ENCODE measurements at places on chromosomes 13 and 19.

GRCh38 chr13:97194479-97194878 is 27.7 kb upstream of the MBNL2 start:
- DNase-seq: no peak

GRCh38 chr19:17855280-17856152 is 4.2 kb upstream of the RPL18A start:
- peak; percentile 84 for DNase-seq

- peak; percentile 54 for DNase-seq
These were observed 1.2 kb downstream of the PPP1R37 start for GRCh38 chr19:45094137-45094536.

DNA sequence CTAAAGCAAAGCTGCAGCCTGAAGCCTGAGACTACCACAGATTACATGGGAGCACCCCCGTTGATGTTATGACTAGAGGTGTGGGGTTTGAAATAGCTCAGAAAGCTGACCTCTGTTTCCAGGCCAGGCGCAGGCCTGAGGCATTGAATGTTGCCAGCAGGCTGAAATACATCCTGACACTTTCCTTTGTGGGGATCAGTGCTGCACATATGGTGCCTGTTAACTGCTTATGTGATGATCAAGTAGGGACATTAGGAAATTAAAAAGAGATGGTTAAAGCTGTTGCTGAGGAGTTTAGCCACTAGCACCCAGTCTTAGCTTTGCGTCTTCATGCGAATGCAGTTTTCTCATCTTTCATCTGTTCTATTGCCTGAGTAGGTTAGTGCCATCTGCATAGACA is 83.2 kb downstream of the CCNA1 start:
- no peak for DNase-seq

GRCh38 chr13:108096301-108096915 is 118.9 kb downstream of the LIG4 start:
- no peak for DNase-seq

DNA sequence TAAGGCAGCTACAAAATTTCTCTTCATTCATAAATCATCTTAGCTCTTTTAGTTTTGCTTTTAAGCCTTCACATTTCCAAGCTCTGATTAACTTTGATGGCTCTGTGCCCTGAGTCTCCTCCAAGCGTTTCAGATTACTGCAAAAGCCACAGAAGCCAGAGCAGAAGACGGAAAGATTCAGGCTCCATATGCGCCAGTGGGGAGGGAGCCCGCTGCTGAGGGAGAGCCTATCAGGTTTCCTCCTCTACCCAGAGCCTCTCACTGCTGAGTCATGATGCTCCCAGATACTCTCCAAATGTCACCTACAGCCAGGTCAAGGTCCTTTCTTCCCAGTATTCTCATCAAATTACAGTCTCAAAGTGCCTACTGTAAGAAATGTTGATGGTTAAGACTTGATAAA is 193.6 kb downstream of the RAP2A start:
- DNase-seq: no peak

DNA sequence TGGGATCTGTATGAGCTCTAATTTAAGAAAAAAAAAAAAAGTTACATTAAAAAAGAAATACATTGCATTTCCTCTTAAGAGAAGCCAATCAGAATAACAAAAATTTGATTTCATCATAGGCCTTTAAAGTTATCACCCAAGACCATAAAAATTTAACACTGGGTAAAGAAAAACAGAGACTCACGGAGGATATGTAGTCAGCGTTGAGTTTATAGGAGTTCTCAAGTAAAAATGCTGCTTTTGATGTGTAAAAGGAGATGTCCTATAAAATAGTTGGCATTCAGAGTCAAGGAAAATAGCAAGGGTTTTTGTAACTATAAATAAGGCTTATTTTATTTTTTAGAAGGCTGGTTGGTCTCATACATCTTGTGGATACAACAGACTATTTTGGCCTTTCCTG is 191.1 kb downstream of the EFNB2 start:
- DNase-seq: no peak

- DNase-seq: no peak
These were observed 3.3 kb downstream of the ZBTB45 start for GRCh38 chr19:58516246-58516836.

DNA sequence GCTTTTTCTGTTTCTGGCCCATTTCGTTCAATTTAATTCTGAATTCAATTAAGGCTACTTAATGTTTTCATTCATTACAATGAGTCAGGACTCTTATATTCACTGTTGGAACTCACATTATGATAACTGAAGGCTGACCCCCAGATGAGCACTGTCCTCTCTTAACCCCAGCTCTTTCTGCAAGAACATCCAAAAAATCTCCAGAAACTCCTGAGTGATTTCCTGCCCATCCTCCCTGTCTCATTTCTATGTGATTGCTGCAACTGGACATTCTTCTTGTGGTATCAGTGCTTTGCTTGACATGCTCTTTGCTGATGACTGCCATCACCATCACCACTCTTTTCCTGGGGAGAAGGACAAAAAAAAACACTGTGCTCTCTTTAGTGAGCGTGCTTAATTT is 240.3 kb downstream of the SPRY2 start:
- no peak for DNase-seq

GRCh38 chr13:33303855-33304597 is 18.5 kb upstream of the STARD13 start:
- DNase-seq: peak; percentile 24

GRCh38 chr13:22693691-22694090 is 487.1 kb upstream of the SGCG start:
- no peak for DNase-seq

GRCh38 chr19:15292140-15292539 is 40.2 kb downstream of the BRD4 start:
- DNase-seq: no peak

GRCh38 chr19:31073485-31074198 is 275.6 kb downstream of the TSHZ3 start:
- DNase-seq: no peak

GRCh38 chr13:27182844-27183497 is 11.4 kb upstream of the USP12 start:
- no peak for DNase-seq

DNA sequence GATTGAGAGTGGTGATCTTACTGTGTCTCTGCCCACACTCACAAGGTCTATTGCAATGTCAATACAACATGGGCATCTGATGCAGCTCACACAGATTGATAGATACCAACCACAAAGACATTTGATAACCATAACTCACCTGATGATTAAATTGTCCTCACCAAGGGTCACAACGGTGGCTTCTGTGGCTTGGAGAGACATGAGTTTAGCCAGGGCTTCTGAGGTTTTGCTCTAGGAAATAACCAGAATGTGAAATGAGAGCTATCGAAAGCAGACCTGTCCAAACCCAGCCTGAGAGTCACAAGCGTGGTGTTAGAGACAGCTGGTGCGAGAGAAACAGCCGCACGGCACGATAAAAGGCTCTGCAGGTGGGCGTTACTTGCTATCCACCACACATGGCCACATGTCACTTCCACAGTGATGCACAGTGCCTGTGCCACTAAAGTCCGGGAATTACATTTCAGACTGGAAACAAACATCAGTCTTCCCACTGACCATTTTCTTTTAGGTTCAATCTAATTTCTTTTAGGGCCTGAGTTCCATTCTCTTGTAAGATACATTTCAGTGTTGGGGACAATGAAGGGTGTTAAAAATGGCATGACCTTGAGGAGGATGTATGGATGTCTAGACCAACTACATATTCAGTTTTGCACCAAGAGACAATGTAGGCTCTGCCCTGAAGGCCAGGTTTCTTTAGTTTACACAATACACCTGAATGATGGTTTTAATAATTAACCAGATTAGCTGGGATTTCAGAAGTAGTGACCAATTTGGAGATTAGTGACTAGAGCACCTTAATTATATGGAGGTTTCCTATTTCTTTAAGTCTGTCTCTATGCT is 53.7 kb downstream of the ATP7B start:
- no peak for DNase-seq

DNA sequence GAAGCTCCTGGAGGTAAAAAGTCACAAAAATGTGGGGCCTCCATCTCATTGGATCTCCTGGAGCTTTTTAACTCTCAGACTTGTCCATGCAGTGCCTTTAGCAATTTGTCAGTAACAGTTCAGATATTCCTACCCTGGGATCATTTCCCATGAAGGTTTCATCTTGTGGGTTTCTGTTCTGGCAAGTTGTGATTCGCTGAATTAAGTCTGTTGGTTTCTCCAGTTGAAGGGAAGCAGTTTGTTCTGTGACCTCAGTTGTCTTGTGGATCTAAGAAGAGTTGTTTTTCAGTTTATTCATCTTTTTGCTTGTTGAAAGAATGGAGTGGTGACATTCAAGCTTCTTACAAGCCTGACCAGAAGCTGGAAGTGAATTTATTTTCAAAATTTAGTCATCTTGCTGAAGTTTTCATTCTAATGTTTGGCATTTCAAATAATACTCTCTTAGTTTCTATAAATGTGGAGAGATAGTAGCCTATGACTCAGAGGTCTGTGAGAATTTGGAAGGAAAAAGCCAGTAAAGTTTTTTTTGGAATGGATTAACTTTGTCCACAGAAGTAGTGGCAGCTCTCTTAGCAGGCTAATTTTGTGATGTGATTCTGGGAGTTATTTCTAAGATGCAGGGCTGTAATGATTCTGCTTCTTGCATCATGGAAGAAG is 120.1 kb upstream of the CSNK1A1L start:
- DNase-seq: no peak

DNA sequence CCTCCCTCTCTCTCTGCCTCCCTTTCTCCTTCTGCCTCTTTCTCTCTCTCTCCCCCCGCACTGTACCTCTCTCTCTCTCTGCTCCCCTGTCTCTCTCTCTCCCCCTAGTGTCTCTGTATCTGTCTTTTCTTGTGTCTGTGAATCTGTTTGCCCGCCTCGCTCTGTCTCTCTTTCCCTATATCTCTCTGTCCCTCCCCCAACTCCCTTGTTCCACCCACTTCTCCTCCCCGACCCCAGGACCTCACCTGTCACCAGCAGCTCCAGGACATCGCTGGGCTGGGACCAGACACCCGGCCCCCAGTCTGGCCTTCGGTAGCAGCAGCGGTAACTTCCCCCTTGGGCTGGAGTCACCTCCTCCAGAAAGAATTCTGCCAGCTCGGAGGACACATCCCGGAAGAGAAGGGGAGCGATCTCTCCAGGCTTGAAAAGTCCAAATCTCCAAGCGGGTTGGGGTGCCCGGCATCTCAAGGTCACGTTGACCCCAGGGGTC is 3.9 kb downstream of the OSCAR start:
- DNase-seq: peak; percentile 57

- no peak for DNase-seq
These were observed 134.7 kb downstream of the MTUS2 start for GRCh38 chr13:28954810-28955209.

GRCh38 chr13:110664041-110664440 is 41.9 kb downstream of the CARS2 start:
- peak; percentile 55 for DNase-seq

DNA sequence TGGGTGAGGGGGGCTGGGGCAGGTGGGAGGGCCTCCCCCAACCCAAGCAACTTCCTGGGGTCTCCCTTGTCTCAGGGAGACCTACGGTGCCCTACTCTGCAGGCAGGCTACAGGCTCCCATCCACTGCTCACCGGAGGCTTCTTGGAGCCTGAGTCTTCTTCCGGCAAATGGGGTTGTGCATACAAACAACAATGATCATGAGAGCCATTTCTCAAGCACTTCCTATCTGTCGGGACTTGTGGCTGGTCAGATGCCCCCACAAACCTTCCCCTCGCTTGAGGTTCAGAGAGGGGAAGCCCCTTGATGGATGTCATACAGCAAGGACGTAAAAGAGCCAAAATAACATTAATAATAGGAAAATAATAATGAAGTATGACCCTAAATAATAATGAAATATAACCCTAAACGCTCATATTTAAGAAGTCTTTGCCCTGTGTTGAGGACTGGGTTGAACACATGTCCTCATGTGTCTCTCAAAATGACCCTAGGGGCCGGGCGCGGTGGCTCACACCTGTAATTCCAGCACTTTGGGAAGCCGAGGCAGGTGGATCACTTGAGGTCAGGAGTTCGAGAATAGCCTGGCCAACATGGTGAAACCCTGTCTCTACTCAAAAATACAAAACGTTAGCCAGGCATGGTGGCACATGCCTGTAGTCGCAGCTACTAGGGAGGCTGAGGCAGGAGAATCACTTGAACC is 727 bp downstream of the CD37 start:
- peak; percentile 89 for DNase-seq

DNA sequence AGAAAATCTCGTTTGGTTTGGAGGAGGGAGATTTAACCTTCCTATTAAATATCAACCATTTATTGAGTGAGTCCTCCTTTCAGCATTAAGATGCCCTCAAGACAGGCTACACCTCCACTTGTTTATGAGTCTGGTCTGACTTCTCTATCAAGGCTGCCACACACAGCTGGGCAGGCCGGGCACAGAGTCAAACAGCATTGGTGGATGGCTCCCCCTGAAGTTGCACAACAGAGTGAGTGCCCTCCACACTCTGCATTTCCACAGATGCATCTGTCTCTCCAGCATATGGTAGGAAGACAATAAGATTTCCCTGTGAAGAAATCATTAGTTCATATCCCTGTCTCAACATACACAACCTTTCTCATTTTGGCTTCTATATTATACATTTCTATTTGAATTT is 31.4 kb downstream of the PHF11 start:
- DNase-seq: no peak

DNA sequence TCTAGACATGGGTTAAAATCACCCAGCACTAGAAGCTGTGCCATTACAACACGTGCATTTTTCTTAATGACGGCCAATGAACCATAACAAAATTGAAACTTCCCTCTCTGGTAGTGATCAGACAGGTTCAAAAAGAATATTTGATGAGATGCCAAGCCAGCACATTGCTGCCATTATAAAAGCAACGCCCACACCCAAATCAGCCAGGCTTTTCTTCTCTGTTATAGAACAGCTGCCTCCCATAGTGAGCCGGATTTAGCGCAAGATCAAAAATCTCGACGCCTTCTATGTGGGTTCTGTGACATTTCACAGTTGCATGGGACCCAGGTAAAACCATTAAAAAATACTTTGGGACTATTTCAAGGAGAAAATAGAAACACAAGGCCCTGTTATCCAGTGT is 1158.0 kb downstream of the EFNB2 start:
- DNase-seq: no peak

- no peak for DNase-seq
These were observed 11.0 kb downstream of the ZSWIM9 start for GRCh38 chr19:48181505-48181904.

GRCh38 chr13:67515895-67516294 is 285.8 kb upstream of the PCDH9 start:
- no peak for DNase-seq

DNA sequence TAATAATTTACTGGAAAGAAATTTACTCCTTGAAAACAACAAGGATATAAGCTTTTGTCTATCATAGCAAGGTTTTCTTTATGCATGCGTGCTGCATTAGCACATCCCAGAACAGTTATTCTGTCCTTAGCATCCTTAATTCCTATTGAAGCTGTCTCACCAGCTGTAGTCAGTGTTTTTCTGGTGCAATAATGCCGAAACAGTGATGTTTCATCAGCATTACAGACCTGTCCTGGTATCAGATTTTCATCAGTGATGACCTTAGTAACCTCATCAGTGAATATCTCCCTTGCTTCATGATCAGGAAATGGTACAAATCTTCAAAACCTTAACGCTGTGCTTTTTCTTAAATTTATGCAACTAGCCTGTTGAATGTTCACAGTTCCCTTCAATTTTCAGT is 264.7 kb upstream of the STARD13 start:
- DNase-seq: no peak

- DNase-seq: no peak
These were observed 372.7 kb downstream of the LIG4 start for GRCh38 chr13:107842562-107843180.
